ENCODE measurements at places on chromosomes 7 and 10.

DNA sequence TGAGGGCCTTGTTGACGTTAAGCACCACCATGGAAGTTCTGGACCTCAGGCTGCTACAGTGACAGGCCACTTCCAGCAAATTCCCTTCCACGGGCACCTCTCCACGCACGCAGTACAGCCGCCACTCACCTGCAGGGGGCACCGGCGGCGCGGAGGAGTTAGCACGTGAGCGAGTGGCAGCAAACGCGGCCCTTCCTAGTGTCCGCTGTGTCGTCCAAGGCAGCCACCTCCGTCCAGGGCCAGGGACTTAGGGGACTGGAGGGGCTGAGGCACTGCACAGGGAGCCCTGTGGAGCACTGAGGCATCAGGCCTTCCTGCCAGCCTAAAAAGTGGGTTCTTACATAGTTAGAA is 164.4 kb downstream of the SVIL start:
- DNase-seq = peak; percentile 52

- DNase-seq = no peak
Measured at GRCh38 chr7:44087911-44088838, 5.8 kb upstream of the POLM start.

GRCh38 chr7:28266402-28266801 is 85.8 kb upstream of the JAZF1 start:
- no peak for DNase-seq

- no peak for DNase-seq
Measured at GRCh38 chr7:113175525-113176104, 57.3 kb upstream of the SMIM30 start.

GRCh38 chr7:117435475-117436043 is 8.3 kb upstream of the ASZ1 start:
- DNase-seq = no peak

- no peak for DNase-seq
Measured at GRCh38 chr7:80263333-80263732, 128.7 kb downstream of the GNAI1 start.

GRCh38 chr7:151904270-151904669 is 27.4 kb upstream of the PRKAG2 start:
- DNase-seq = no peak

GRCh38 chr10:63071145-63071544 is 62.0 kb upstream of the NRBF2 start:
- DNase-seq = no peak

- DNase-seq = no peak
Measured at GRCh38 chr7:26937306-26937705, 72.9 kb upstream of the SKAP2 start.

- DNase-seq = no peak
Measured at GRCh38 chr10:129972966-129973673, 9.0 kb upstream of the EBF3 start.

GRCh38 chr7:94332571-94332970 is 62.1 kb upstream of the COL1A2 start:
- DNase-seq = no peak

DNA sequence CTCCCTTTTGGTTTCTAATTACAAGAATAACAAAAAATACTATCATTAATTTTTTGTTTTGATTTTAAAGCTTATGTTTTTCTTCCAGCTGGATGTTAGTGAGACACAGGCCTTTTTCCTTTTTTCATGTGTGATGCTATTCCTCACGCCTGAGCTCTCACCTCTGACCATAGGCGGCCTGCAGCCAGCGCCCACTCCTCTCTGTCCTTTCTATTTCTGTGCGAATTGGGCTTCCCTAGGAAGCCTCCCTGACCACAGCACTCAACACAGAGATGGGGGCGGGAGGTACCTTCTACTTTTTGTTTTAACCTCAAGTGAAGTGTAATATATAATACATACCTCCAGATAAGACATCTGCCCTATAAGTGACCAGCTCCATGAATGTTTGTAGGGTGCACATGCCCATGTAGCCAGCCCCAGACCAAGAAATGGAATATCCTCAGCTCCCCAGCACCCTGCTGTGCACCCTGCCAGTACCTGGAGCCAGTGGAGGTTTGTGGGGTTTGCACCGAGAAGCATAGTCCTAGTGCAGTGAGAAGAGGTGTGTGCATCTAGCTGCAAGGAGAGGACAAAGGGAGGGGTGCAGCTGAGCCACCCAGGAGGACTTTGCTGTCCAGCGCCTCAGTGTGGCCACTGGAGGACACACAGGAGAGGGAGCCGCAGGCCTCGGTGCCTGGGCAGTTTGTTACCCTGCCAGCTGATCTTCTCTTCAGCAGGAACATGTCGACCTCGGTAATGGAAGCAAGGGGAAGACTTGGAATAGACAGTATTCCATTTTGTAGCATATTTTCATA is 38.5 kb downstream of the BNIP3 start:
- DNase-seq = no peak

DNA sequence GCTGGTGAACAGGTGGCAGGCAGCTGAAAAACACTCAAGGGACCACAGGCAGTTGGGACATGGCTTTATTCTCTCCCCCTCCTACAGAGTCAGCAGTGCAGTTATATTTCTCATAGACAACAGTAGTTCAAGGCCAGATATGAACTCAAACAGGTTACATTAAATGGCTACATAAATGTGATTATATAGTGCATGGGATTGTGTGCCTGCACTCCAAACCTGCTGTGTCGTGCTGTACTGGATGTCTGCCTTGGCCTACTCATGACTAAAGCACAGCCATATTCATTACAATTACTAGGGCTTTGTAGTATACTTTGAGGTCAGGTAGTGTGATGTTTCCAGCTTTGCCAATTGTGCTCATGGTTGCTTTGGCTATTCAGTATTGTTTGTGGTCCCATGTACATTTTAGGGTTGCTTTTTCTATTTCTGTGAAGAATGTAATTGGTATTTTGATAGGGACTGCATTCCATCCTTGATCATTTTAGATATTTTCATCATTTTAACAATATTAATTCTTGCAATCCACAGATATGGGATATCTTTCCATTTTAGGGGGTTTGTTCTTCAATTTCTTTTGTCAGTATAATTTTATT is 393.6 kb downstream of the CNTNAP2 start:
- DNase-seq = no peak
